ENCODE measurements at places on chromosomes 1 and 21.

GRCh38 chr1:88753506-88753905 is 69.4 kb downstream of the PKN2 start:
- no peak for DNase-seq

GRCh38 chr1:179955731-179956130 is 1.1 kb downstream of the CEP350 start:
- no peak for DNase-seq

GRCh38 chr1:115539736-115540135 is 102.0 kb upstream of the VANGL1 start:
- no peak for DNase-seq

DNA sequence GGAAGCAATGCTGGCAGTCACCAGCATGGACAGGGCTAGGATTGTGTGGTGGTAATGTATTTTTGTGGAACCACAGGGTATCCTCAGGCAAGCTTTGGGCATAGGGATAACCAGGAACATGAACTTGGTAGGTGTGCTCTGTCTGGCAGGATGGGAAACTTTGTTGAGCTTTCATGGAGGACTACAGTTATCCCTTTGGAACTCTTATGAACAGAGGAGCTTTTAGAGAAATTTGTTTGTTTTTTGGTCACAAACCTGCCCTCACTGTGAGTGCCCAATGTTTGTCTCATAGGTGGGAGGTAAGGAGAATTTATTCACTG is 54.4 kb downstream of the MACF1 start:
- DNase-seq: no peak

DNA sequence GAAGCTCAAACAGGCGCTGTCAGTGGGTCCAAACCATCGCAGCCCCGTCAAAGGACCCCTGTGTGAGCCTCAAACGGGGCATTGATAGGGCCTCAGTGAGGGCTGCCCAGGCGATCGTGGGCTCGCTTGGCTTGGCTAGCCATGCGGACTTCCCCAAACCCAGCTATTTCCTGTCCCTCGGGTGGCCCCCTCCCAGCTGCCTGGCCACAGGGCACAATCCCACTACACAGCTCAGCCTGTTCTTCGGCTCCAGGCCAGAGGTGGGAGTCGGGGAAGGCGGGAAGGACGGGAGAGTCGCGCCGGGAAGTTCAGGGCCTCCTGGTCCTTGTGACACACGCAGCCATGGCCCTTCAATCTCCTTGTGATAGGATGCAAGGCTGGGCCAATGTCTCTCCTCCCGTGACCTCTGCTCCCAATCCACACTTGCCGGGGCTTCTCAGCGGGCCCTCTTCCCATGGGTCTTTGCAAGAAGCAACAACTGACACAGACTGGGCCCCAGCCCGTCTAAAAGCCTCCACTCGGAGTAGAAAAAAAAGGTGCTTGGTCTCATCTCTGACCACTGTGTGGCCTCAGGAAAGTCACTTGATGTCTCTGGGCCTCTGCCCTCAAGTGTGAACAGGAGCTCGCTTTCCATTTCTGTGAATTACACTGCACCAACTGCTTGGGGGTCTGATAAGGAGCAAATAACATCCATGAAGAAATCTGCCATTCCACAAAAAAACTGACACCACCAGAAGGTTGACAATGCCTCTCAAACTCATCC is 7.1 kb upstream of the MATN1 start:
- no peak for DNase-seq

Measured in NCI-H460 (cell line).